ENCODE measurements at places on chromosomes 1 and 21.

DNA sequence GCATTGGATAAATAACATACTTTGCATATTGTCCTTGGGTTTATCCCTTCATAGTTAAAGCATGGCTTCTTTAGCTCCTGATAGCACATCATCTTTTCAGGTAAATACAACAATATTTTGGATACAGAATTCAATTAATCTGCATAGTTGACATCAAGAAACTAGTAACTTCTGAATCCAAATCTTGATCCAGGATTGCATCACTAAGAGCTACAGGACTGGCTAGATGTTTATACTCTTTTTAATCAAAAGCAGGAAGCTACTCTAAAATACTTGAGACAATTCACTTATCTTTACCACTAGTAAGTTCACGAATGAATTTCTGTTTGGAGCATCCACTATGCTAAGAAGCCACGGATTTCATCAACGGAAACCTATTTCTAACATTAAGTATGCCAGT lies 54.2 kb upstream of the SLC44A3 start:
- no peak for DNase-seq

DNA sequence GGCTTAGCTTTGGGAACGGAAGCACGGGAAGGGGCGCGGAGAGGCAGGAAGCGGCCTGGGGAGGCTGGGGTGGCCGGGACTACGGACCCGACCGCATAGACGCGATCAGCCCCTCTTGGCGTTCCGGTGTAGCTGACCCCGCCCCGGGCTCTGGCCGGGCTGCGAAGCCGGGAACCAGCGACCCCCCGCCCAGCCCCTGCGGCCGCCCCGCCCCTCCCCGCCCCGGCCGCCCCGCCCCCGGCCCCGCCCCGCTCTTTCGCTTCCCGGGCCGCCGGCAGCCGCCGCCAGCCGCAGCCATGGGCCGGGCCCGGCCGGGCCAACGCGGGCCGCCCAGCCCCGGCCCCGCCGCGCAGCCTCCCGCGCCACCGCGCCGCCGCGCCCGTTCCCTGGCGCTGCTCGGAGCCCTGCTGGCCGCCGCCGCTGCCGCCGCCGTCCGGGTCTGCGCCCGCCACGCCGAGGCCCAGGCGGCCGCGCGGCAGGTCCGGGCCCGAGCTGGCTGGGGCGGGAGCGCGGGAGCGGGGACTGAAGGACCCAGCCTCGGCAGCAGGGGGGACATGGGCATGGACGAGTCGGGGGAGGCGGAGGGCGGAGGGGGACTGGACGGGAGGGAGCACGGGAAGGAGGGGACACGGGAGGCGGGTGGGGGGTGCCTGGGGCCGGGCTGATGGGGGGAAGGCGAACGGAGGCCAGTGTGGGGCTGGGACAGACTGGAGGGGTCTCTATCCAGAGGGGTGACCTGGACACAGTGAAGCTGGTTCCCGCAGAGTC lies at the start of gene SELENON:
TSS of gene SELENON (plus strand) at position 259 of the 768 bp plus-strand sequence. CDS start at position 297, 38 bp downstream.
- DNase-seq = peak; percentile 43

- DNase-seq = peak; percentile 6
Observed at GRCh38 chr21:45049714-45050344, 24.6 kb upstream of the ADARB1 start.

DNA sequence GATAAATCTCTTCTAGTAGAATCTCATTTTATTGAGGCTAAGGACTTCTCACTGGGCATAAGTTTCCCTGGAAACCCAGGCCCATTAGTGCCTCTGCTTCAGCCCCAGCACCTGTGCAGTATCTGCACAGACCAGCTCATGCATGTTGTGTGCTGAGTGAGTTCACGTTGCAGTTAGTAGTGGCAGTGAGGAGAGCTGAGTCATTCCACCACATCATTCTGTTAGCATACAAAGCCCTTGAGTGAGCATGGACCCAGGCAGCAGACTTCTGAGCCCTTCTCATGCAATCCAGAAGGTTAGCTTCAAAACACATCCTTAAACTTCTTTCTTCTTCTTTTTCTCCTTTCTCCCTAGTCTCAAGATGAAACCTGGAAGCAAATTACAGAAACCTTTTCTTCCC lies 45.8 kb upstream of the NTPCR start:
- no peak for DNase-seq

DNA sequence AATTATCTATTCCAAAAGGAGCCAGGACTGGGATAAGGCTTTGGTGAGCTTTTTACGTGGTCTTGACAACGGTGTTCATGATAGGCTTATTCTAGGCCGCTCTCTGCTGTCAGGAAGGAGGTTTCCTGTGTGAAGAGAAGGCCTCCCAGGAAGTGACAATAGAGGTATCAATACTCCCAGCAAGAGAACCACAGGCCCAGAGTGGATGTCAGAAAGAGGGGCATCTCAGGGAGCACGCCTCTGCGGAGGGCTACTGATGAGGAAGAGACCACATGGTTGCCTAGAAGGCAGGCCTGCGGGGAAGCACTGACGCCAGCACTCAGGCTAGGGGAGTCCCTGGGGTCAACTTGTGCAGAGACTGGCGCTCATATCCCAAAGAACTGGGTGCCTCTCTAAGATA lies 60.4 kb downstream of the ITPKB start:
- DNase-seq = no peak

- DNase-seq = no peak
Observed at GRCh38 chr1:223230161-223230881, 87.3 kb upstream of the TLR5 start.

All from DMS79 (cell line).